ENCODE measurements at places on chromosomes 12 and 14.
A peak's percentile ranks its signal among the peaks of the same experiment; 100 is the strongest.

- no peak for DNase-seq
Measured at GRCh38 chr14:65095633-65096205, 6.6 kb downstream of the MAX start.

- DNase-seq: no peak
Measured at GRCh38 chr14:69879175-69880043, at the start of gene SMOC1. Gene SMOC1, plus strand, starts transcription at chr14:69879416. Its CDS starts 263 bp downstream, at chr14:69879679.

DNA sequence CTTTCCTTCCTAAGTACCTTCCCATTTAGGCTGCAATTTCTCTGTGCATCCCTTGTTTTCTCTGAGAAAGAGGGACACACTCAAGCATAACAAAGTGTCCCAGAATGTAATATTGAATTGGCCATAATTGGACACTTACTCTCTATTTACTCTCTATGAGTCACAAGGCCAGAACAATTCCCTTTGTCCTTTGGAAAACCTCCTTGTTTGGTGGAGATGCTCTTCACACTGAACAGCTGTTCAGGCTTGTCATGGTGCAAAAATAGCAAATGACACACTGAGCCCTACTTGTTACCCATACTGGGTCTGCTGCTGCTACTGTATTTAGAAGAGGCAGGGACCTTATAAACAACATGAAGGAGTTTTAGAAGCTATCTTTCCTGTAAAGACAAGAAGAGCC is 1590.5 kb upstream of the TMEM132C start:
- no peak for DNase-seq

- no peak for DNase-seq
Measured at GRCh38 chr12:104796475-104796862, 161.6 kb downstream of the SLC41A2 start.

DNA sequence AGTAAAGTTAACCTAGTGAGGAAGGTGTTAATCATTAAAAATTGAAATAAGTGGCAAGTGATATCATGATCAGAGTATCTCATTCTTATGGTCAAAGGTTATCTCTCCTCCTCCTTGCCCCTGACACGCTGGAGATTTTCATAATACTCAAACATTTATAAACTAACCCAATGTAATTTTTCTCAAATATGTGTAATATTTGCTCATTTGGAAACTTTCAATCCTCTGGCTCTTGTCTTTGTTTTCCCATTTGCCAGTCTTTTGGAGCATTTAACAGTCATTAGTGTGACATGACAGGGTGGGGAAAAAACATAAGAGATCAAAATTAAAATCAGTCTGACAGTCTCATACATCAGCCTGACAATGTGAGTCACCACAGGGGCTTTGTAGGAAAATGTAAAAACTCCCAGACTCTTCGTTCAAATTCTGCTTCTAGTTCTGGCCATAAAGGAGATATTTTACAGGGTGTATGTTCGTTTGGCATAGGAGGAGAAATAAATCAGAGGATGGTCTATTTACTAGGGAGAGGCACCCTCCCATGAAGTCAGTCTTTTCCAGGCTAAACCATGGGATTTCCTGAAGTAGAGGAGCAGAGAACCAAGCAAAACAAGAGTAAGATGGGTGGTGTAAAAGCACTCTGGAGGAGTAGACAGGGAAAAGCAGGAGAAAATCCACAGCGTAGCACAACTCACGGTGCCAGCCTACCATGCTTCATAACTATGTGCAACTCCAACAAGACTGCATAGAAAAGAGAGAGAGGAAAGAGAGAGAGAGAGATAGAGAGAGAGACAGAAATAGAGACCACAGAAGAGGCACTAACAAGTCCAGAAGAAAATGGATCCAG is 369.2 kb upstream of the PDE3A start:
- DNase-seq: no peak

GRCh38 chr12:132395192-132395907 is 66.0 kb upstream of the GALNT9 start:
- no peak for DNase-seq

- no peak for DNase-seq
Measured at GRCh38 chr12:132084621-132085290, 59.4 kb downstream of the DDX51 start.

- DNase-seq: no peak
Measured at GRCh38 chr12:106135781-106136180, 3.0 kb downstream of the NUAK1 start.

DNA sequence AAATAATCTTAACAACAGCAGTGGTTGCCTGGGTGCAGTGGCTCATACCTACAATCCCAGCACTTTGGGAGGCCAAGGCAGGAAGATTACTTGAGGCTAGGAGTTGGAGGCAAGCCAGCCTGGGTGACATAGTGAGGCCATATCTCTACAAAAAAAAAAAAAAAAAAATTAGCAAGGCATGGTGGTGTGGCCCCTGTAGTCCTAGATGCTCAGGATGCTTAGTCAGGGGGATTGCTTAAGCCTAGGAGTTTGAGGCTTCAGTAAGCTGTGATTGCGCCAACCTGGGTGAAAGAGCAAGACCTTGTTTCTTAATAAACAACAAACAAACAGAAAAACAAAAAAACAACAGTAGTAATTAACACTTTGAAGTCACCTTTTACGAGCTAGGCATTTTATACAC is 642 bp upstream of the ACSM4 start:
- no peak for DNase-seq

- DNase-seq: no peak
Measured at GRCh38 chr12:11769723-11770514, 120.4 kb downstream of the ETV6 start.

GRCh38 chr14:44742202-44742601 is 219.5 kb downstream of the KLHL28 start:
- no peak for DNase-seq

GRCh38 chr12:132216354-132216987 is 72.2 kb downstream of the NOC4L start:
- no peak for DNase-seq

DNA sequence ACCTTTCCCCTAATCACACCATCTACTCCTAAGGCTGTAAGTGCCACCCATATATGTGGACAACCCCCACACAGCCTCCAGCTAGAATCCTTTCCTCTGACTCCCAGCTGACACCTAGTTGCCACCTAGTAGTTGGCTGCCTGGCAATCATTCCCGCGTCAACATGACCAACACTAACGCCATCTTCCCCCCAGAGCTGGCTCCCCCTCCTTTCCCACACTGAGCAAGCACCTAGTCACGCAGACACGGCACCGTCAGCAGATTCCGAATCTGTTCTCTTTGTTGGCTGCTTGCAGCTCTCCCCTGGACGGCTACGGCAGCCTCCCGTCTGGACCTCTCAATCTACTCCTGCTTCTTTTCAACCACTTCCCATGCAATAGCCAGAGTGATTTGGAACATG is 27.7 kb downstream of the UBR7 start:
- no peak for DNase-seq

DNA sequence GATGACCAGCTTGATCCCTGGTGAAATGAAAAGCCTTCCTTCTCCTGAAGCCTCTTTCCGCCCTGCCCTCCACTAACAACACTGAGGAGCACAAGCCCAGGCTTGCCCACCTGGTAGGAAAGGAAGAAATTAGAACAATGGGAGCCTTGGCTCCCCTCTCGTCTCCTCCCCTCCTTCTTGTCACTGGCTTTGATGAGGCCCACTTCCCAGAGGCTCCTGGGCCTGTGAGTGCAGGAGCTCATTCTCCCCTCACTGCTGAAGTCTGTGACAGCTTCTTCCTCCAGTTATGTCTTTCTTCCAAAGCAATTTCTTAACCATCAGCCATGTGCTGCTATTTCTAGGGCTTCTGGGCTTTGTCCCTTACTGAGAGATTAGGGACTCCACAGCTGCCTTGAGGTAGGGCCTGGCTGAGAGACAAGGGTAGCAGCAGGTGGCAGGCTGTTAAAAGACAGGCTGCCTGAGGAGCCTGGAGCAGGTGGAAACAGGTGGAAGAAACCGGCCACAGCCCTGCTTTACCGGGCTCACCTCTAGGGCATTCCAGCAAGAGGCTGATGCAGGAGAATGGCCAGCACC is 53.6 kb upstream of the SRSF5 start:
- no peak for DNase-seq

DNA sequence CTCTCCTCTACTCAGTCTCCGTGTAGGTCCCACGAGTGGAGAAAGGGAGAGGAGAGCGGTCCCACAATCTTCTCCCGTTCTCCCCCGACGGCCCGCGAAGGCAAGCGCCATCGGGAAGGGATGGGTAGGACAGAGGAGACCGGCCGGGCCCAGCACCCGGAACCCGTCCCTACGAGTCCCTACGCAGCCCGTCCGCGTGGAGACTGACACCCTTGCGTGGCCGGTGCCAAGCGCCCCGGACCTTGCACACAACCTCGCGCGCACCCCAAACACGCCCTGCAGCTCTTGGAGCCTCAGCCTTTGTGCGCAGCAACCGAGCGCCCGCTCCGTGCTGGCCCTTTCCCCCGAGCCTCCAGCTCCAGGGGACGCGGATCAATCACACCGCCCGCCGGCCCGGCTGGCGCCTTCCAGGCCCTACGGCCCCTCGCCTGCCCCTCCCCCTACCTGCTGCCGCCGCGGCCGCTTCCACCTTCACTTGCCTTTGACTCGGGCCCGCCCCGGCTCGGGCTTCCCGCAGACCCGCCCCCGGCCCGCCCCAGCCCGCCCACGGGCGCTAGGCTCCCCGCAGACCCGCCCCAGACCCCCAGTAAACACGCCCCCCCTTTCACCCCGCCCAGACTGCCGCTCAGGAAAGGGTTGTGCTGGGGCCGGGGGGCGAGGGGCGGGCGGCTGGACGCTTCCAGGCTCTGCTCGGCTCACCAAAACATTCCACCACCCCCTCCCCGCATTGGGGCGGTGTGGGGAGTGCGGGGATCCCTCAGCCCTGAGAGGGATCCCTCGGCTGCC is at the start of gene NDRG2:
Gene NDRG2, minus strand, starts transcription at position 477 of the 786 bp plus-strand sequence. CDS start 1,746 bp downstream, outside the sequence.
- DNase-seq: peak; percentile 50

DNA sequence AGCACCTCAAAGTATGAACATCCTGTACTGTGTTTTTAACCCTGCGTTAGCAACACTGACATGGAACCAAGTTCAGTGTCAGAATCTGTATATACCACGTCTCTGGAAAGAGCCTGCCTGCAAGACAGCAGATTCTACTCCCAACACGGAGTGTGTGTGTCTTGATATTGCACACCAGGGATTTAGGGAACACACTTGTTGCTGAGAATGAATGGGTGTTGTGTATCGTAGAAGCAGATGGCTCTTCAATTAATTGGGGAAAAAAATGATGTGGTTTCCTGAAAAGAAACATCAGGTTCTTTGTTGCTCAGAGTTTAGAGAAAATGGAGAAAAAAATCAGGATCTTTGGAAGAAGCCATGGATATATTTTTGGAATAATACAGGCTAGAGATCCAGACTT is 170.8 kb downstream of the EGLN3 start:
- DNase-seq: no peak

DNA sequence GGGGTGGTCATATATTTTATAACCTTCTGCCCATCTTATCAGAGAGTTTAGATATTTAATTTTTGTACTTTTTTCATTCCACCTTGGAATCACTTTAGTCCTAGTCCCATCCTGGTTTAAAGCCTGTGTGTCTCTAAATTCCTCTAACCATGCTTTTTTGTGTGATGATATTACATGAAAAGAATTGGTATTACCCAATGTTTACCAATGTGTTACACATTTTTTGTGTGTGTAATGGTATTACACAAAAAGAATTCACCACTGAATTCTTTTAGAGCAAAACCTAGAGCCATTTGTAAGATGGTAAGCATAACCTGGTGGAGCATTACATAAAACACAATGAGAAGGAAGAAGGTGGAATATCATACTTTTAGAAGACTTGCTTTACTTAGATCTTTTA is 77.5 kb downstream of the FAR2 start:
- no peak for DNase-seq

DNA sequence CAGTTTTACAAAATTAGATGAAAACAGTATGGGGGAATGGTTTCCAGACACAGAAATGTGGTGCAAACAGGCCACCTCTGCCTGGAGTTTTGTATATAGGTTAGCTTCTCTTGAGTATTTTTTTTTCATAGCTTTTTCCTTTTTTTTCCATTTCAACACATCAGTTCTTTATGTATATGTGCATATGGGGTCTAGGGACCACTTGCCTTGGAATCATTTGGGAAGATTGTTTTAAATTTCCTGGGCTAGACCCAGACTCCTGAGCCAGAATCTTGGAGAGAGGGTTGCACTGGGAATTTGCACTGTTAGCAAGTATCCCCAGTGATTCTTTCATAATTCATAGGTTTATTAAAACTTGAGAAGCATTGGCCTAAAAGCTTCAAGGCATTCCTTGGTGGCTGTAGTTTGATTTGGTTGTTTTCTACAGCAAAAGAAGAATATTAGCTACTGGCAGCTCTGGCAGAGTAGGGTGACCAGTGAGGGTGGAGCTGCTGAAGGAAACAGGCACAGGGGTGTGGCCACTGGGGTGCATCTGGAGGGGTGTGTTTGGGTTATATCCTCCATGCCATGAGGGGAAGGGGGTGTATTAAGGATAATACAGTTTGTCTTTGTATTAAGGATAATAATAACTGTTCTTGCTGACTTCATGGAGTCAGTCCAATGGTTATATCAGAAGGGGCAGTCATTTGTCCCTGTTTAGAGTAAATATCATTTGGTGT is 22.8 kb downstream of the PPP1R36 start:
- no peak for DNase-seq

DNA sequence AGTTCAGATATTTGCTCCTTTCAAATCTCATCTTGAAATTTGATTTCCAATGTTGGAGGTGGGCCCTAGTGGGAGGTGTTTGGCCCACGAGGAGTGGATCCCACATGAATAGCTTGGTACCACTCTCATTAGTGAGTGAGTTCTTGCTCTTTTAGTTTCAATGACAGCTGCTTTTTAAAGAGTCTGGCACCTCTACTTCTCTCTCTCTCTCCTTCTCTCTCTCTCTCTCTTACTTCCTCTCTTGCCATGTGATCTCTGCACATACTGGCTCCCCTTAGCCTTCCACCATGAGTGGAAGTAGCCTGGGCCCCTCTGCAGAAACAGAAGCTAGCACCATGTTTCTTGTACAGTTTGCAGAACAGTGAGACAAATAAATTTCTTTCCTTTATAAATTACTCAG is 25.1 kb downstream of the GPR65 start:
- DNase-seq: no peak

GRCh38 chr14:35222872-35223466 is 69.2 kb upstream of the PSMA6 start:
- no peak for DNase-seq

DNA sequence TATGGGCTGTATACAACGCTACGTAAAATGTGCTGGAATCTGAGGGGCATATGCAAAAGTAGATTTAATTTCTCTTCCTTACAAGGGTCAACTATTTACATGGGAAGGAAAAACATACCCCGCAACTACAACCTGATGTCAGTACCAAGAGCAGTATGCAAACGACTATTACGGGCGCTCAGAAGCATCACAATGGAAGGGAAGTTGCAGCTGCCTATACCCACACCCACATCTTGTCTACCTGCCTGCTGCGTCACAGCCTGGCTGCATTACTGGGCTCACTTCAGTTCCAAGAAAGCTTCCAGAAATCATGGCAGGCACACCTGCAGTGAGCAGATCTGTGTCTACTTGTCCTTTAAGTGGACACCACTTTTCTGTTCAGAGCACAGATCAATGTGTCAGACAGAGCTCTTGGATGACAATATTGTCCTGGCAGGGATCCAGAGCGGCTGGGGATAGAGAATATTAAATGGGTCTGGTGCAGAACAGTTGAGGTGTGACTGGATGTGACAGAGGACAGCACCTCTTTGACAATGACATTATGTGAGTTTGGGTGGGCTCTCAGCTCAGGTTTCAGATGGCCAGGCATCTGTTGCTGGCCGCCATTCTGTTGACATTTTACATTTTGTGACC is 41.5 kb upstream of the GNG2 start:
- no peak for DNase-seq

- DNase-seq: no peak
Measured at GRCh38 chr12:92426332-92426731, 276.5 kb upstream of the PLEKHG7 start.
